IMR-90 (cell line): ENCODE measurements at places on chromosomes 4 and X.

GRCh38 chrX:44253575-44253942 is 89.9 kb downstream of the EFHC2 start:
- no peak for DNase-seq

- no peak for DNase-seq
Measured at GRCh38 chr4:71697031-71697430, 86.8 kb downstream of the GC start.

DNA sequence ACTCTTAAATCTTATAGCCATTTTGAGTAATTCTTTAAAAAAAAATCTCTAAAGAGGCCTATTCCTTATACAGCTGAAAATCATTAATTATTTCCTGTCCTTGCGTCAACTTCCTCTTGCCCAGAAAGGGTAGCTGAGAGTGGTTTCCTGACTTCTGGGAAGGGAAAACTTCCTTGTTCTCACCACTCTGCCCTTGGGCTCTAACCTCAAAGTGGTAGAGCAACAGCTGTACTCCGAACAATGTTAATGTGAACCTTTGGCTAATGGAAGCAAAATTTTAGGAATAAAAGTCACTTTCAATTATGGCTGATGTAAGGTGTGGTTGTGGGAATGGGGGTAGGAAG is 15.3 kb downstream of the KLHL2 start:
- DNase-seq = no peak

GRCh38 chr4:103019308-103020124 is at the start of gene SLC9B1:
TSS of gene SLC9B1 (minus strand) at chr4:103019705. CDS start at chr4:102991711, 27,994 bp downstream.
- peak; percentile 97 for DNase-seq

- DNase-seq = peak; percentile 96
Measured at GRCh38 chrX:73851014-73852009, 288.3 kb downstream of the CHIC1 start.
